Inflammatory macrophage treated with lipopolysaccharide for 4 hours (primary cell): ENCODE measurements at places on chromosomes 3 and 15.

GRCh38 chr15:67176195-67176971, 78.1 kb downstream of the AAGAB start:
- peak; percentile 11 for DNase-seq

DNA sequence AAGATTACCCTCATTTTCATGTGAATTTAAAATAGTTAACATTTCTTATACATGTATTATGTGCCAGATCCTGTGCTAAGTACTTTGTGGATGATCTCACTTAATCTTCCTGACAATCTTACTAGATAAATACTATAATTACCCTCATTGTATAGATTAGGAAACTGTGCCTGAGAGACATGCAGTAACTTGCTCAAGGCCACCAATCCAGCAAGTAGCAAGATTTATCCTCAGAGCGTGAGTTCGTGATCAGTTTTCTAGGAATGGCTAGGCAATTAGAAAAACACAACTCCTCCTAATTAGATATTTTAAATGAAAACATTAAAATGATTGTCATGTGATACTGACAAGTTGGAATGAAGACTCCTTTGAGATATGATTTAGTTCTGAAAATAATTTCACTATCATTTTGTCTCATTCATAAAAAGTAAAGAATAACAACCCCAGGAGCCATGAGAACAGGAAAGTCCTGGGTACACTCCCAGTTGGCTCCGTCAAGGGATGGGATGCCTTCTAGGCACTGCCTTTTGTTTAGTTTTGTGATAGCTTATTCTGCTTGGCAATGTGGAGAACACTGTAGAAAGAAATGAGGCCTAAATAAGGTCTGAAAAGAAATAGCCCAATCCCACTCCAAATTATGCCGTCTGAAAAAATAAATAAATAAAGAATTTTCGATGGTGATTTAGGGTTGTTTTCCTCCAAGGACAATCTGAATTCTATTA, 61.3 kb downstream of the FBN1 start:
- no peak for DNase-seq

GRCh38 chr3:113678773-113679172, 17.7 kb downstream of the USF3 start:
- no peak for DNase-seq

GRCh38 chr3:147937341-147937740, 528.2 kb downstream of the ZIC1 start:
- DNase-seq, result no peak

GRCh38 chr15:79455361-79455760, 23.2 kb downstream of the MINAR1 start:
- DNase-seq, result no peak

GRCh38 chr15:69296606-69297005, 2.1 kb upstream of the PAQR5 start:
- no peak for DNase-seq

DNA sequence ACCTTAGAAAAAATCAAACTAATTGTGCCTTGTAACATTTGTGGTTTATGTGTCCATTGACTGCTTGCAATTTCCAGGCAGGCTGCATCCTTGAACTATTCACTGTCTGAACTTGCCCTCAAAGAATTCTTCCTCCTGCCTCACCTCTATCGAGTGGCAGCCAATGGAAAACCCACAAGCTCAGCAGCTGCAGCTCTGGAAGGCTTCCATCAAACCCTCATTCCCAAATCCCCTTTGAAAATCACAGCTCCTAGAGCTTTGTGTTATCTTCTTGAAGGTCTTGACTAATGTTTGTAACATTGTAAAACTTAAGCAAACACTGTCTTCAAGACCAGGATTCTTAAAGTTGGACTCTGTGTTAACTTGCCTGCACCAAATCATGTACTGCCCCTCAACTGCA, 81.1 kb downstream of the FILIP1L start:
- no peak for DNase-seq

GRCh38 chr3:57919987-57920386, 88.2 kb upstream of the FLNB start:
- no peak for DNase-seq

GRCh38 chr3:187017511-187018230, 87.3 kb downstream of the ST6GAL1 start:
- no peak for DNase-seq

- no peak for DNase-seq
Measured at GRCh38 chr15:52178765-52179164, 12.4 kb downstream of the GNB5 start.

GRCh38 chr3:32354362-32354778, 37.3 kb upstream of the CMTM7 start:
- DNase-seq, result no peak

DNA sequence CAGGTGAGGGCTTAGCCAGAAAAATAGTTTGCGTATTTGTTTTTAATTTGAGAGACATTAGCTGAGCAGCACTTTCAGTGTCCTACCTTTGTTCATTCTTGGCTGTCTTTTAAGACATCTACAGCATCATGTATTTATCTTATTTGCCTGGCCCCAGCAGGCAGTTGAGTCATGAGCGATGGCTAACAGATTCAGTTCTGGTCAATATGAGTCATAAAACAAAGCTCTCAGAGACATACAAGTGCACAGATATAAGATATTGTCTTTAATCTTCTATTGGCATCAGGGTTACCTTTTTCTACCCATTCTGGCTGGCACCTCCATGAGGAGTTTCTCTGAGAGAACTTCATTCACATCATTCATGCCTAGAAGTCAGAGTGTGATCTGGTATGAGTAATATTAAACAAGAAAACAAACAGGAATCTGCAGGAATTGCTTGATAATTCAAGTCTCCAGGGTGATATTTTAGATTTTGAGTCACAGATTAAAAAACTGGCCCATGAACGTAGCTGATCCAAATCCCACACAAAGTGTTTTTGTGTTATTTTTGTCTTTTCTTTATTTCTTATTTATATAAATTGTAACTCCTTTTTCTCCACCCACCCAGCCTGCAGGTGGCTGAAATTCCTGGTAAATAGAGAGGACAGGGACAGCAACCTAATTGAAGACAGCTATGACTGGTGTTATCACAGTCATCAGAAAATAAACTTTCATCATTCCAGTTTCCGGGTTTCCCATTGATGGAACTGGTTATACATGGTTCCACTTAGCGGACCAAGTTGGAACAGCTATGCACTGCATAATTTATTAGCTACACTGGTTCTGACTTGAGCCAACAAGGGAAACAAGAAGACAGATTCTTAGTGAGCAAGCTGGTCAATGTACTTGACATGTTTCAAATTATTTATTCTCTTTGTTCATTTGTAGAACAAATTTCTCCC, 47.3 kb downstream of the PLSCR2 start:
- DNase-seq, result no peak

- no peak for DNase-seq
Measured at GRCh38 chr15:87863152-87863551, 393.4 kb downstream of the NTRK3 start.

DNA sequence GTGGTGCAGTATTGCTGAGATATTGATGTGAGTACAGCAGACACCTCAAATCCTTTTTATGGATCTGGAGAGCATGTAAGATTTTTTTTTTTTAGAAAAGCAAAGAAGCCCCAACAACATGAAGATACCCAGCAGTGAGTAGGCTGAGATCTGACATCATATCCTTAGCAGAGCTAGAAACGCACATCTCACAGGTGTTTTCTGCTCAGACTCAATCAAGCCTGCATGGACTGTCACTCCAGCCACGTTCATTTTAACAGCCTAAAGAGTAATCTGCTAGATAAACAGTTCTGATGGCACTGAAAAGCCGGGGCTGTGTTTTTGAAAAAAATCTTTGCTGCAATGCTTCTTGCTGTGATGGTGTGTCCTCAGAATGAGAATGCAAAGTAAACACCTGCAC, 544.2 kb downstream of the FGF12 start:
- DNase-seq, result no peak

- peak; percentile 4 for DNase-seq
Measured at GRCh38 chr3:61561374-61562041, at the start of gene PTPRG. PTPRG (plus strand) TSS chr3:61561571; CDS start chr3:61562288, 717 bp downstream.
